Activated naive CD8-positive, alpha-beta T cell treated with anti-CD3 and anti-CD28 coated beads for 36 hours (primary cell): ENCODE measurements at places on chromosomes 2 and 18.

GRCh38 chr2:38697116-38697840, 31.4 kb downstream of the GALM start:
- DNase-seq = no peak

GRCh38 chr2:12776521-12776961, 59.8 kb downstream of the TRIB2 start:
- DNase-seq = no peak

DNA sequence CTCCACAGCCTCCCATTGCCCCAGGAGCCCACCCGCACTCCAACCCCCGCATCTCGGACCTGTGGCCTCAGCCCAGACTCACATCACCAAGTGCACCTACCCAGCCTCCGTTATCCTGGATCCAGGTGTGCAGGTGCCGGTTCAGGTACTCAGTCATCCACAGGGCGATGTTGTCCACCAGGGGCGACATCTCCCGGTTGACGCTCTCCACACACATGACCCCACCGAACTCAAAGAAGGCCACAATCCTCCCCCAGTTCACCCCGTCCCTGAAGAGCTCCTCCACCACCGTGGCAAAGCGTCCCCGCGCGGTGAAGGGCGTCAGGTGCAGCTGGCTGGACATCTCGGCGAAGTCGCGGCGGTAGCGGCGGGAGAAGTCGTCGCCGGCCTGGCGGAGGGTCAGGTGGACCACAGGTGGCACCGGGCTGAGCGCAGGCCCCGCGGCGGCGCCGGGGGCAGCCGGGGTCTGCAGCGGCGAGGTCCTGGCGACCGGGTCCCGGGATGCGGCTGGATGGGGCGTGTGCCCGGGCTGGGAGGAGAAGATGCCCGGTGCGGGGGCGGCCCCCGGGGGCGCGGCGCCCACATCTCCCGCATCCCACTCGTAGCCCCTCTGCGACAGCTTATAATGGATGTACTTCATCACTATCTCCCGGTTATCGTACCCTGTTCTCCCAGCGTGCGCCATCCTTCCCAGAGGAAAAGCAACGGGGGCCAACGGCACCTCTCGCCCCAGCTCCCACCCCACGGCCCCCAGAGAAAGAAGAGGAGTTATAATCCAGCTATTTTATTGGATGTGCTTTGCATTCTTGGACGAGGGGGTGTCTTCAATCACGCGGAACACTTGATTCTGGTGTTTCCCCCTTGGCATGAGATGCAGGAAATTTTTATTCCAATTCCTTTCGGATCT, 1.3 kb downstream of the BCL2 start:
- DNase-seq = peak; percentile 89

DNA sequence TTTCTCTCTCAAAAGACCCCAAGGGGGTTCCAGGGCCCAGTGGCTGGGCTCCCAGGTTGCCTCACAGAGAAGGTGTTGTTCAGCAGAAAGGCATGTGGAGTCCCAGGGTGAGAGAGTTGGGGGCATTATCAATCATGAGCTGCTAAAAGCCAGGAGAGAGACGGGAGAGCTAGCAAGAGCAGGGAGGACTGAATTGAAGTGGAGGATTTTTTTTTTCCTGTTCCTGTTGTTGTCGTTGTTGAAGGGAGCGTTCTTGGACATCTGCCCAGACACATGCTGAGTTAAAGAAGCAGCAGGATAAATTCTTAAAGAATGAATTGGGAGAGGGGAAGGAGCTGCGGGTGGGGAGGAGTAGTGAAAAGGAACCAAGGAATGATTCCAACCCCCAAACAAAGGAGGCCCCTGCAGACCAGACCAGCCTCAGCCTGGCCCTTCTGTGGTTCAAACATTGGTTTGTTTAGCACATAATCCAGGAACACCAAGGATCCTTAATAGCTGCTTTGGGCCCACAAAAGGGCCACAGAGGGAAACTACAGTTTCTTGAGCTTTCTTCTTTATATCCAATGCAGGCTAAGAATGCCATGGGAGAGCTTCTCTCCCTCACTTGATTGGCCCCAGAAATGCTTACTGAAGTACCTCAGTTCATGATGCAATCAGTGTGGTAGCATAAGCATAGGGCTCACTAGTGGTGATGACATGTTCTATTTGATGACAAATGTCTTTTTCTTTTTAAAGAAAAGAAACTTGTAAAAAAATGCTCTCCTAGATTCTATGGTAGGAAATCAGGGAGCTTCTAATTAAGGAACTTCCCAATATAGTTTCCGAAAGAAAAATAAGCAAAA, 146.0 kb downstream of the SETBP1 start:
- no peak for DNase-seq

DNA sequence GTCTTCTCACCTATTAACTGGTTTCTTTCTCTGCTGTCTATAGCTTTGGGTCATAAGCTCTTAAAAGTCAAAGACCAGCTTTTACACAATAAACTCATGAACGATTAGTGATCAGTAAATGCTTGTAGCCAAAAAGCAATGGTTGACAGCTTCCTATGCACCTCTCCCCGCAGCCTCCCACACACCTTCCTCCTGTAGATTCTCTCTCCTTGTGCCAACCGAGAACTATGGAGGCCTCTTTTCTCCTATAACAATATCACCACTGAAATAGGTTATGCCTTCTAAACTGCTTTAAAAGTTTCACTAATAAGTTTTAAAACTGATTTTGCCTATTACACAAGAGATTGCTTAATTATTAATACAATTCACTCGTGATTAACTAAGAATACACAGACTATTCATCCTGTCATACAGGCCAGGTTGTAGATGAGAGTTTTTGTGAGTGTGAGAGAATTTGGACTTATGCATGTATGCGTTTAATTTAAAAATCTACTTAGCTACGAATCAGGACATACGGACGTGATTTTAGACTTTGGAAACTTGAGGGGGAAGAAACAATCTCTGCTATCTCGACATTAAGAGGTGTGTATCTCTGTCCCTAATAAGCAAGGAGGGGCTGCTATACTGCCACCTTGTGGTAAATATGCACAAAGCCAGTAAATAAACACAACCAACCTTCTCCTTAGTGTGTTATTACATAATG, 229.1 kb upstream of the RBBP8 start:
- DNase-seq = no peak

DNA sequence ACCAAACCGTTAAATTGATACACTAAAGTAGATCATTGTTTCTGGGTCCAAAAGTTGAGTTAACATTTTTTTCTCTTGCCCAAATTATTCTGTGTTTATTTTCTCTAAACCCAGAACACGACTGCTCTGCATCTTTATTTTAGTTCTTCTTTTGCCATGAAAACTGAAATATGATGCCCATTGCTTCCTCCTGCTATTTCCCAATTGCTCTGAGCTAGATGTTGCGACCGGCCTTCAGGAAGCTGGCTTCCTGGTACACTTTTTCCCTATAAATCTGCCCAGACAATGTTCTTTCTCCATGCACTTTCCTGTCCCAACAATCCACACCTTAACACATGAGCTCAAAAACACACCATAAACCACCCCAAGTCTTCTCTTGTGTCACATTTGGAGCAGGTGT, 501.4 kb downstream of the FBXO15 start:
- DNase-seq = no peak
